A549 treated with AZD2906 at 1 μM for 4 hours (cell line): ENCODE measurements at places on chromosomes 16 and 17. TPM values are rescaled to one million over a fixed set of nuclear protein-coding genes. Genes with fewer than 3 reads are reported as not detected.

PRSS27 gene
- 1.1 to 2.3 TPM (median 1.8 TPM) in 5 replicates for total RNA-seq

EIF3CL gene
- 61.3 to 116 TPM (median 76.6 TPM) in 5 replicates for total RNA-seq

ETV4 gene
- 57.6 to 67.4 TPM (median 65.7 TPM) in 5 replicates for total RNA-seq

NAGLU gene
- 34.3 to 48.3 TPM (median 46.9 TPM) in 5 replicates for total RNA-seq

HS3ST3A1 gene
- total RNA-seq, result 0.17 to 0.61 TPM (median 0.49 TPM) in 5 replicates

FBXL16 gene
- 15.0 to 21.8 TPM (median 15.8 TPM) in 5 replicates for total RNA-seq

TERB1 gene
- 0.05 TPM in 1 of 5 replicates, not detected in the others for total RNA-seq

NFAT5 gene
- total RNA-seq, result 3.1 to 5.7 TPM (median 5.1 TPM) in 5 replicates

C16orf96 gene
- 0.02 to 0.06 TPM (median 0.04 TPM) in 5 replicates for total RNA-seq

KRT17 gene
- total RNA-seq, result 0.66 to 1.3 TPM (median 1.00 TPM) in 5 replicates

FN3K gene
- total RNA-seq, result 7.5 to 10.1 TPM (median 9.2 TPM) in 5 replicates

SOST gene
- 0.03 TPM in 1 of 5 replicates, not detected in the others for total RNA-seq

DOC2A gene
- total RNA-seq, result 1.3 to 1.9 TPM (median 1.8 TPM) in 5 replicates

PIK3R6 gene
- not detected in 5 replicates for total RNA-seq

KCNH4 gene
- total RNA-seq, result 0.18 to 0.36 TPM (median 0.31 TPM) in 5 replicates

CDR2L gene
- 72.0 to 93.7 TPM (median 89.5 TPM) in 5 replicates for total RNA-seq

RPS15A gene
- 2,282 to 2,472 TPM (median 2,344 TPM) in 5 replicates for total RNA-seq

SYCE1L gene
- total RNA-seq, result 3.5 to 8.3 TPM (median 8.0 TPM) in 5 replicates

CNOT1 gene
- 107 to 161 TPM (median 110 TPM) in 5 replicates for total RNA-seq

KIF22 gene
- 79.8 to 94.5 TPM (median 88.2 TPM) in 5 replicates for total RNA-seq

PRR11 gene
- 44.1 to 58.6 TPM (median 52.5 TPM) in 5 replicates for total RNA-seq

SLC13A2 gene
- 0.05 to 0.21 TPM (median 0.10 TPM) in 5 replicates for total RNA-seq

TEX14 gene
- total RNA-seq, result 0.22 to 0.33 TPM (median 0.32 TPM) in 5 replicates

RNF112 gene
- total RNA-seq, result 0.14 to 0.67 TPM (median 0.51 TPM) in 5 replicates

MT1A gene
- 30.1 to 42.3 TPM (median 34.0 TPM) in 5 replicates for total RNA-seq

PRAC2 gene
- not detected in 5 replicates for total RNA-seq

CFAP97D1 gene
- total RNA-seq, result 0.01 to 0.03 TPM (median 0.02 TPM) in 3 of 5 replicates, not detected in the others

HBM gene
- total RNA-seq, result not detected in 5 replicates

KRT31 gene
- not detected in 5 replicates for total RNA-seq

CCDC200 gene
- not detected in 5 replicates for total RNA-seq

KRT23 gene
- 0.08 to 0.14 TPM (median 0.10 TPM) in 4 of 5 replicates, not detected in the other for total RNA-seq

TM4SF5 gene
- 0.45 to 0.94 TPM (median 0.63 TPM) in 5 replicates for total RNA-seq

EFTUD2 gene
- total RNA-seq, result 127 to 175 TPM (median 138 TPM) in 5 replicates

KRTAP2-1 gene
- total RNA-seq, result not detected in 5 replicates

SLC6A4 gene
- total RNA-seq, result 0.07 to 0.08 TPM (median 0.07 TPM) in 3 of 5 replicates, not detected in the others

NPB gene
- 0.33 to 0.67 TPM (median 0.49 TPM) in 5 replicates for total RNA-seq
